ENCODE measurements at places on chromosomes 2 and 18. TPM values are rescaled to one million over a fixed set of nuclear protein-coding genes. Genes with fewer than 3 reads are reported as not detected.
A peak's percentile ranks its signal among the peaks of the same experiment; 100 is the strongest.

DNA sequence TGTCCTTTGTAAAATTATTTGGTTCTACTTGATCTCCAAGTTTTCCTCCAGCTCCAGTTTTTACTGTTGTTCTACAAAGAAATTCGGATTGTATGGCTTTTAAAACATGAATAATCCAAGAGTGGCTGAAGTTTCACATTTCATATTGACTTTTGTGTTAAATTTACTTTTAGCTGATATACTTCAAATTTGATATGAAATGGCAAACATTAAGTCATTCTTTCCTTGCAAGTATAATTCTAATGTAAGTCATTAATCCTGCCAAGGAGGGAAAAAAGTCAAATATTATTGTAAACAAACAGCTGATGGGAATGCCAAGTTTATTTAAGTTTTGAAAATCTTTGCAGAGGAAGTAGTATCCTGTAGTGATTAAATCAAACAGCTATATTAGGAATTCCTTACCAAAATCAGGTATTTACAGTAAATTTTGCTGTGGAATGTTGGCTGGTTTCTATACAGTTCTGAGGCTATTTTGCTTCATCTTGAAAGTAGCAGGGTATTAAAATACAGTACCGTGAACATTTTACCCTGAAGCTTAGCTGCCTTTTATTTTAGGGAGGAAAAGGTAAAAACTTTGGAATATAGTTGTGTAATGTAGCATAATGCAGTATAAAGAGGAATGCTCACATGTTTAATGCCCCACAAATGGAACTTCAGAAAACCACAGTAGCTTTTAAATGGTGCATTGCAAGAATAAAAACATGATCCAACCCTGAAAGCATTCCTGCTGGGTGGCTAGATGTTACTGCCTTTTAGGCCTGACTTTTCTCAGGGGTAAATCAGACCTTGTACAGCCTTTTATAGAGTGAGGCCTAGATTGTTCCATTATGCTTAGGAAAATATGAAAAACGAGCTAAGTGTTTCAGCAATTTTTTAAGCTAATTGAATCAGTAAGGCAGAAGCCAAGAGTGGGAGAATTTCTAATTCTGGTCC, 62.7 kb upstream of the NT5C1B start:
- DNase-seq, result no peak

- no peak for DNase-seq
Observed at GRCh38 chr2:189375842-189376241, 65.4 kb upstream of the WDR75 start.

The LTBP1 gene
- 21.6 TPM for total RNA-seq

The MXD1 gene
- total RNA-seq, result 2.4 TPM

The SNED1 gene
- total RNA-seq, result 17.9 TPM

DNA sequence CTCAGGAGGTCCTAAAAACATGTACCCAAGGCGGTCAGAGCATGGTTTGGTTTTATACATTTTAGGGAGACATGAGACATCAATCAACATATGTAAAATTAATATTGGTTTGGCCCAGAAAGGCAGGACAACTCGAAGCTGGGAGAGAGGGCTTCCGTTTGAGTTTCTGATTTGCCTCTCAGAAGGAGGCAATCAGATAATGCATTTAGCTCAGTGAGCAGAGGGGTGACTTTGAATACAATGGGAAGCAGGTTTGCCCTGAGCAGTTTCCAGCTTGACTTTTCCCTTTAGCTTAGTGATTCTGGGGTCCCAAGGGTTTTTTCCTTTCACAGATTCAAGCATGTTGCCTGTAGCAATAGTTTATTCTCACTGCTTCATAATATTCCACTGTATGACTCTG, 12.6 kb downstream of the SPOPL start:
- DNase-seq, result no peak

DNA sequence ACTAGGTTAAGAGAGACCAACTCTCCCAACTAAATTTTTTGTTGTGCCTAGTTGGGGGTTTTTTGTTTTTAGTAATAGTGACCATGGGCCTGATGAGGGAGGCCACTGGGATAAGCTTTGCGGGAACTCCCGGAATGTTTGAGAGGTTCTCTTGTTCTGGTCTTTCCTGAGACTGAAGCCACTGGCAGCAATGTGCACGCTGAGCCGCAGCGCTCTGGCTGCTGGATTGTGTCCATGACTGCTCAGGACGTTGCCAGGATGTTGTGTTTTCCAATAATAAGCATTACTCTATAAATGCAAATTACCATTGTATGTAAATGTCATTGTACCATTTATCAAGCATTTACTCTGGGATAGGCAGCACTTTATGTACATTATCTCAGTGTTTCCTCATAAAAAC, 126.1 kb downstream of the GALNT1 start:
- DNase-seq, result peak; percentile 68

GRCh38 chr2:187499941-187500532, 52.0 kb upstream of the CALCRL start:
- peak; percentile 71 for DNase-seq

GRCh38 chr18:1147730-1148129, 243.1 kb downstream of the ADCYAP1 start:
- DNase-seq, result no peak
